ENCODE measurements at places on chromosomes 12 and 14.
A peak's percentile ranks its signal among the peaks of the same experiment; 100 is the strongest.

DNA sequence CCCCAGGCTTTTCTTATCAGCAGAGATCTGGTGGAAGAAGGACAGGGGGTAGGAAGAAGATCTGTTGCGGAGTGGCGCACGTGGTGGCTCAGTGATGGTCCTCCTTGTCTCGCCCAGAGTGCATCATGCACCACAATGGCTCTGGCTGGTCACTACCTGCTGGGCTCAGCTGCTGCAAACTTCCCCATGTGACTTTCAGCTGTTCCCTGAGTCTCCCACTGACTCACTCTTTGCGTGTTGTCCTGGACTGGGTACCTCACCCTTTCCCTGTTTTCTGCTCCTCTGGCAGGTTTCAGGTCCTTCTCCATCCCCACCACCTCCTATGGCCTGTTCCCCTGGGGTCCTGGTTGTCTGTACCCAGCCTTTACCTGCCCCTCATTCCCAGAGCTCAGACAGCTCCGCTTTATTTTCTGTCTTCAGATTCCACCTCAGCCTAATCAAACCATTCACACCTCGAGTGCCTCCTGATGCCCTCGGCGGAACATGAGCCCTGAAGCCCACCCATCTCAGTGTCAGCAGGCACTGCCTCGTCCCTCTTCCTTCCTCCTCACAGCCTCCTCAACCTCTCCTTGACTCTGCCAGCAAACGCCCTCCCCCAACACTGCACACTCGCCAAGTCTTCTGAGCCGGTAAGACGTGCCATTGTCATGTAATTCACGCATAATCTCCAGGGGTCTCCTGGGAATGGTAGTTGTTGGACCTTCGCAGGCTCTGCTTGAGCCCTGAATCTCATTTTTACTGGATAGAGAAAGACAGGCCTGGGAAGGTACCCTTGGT lies 1.8 kb downstream of the C1R start:
- no peak for DNase-seq

- DNase-seq: peak; percentile 37
These were observed 159.5 kb upstream of the GRIP1 start for GRCh38 chr12:66838366-66838765.

- peak; percentile 91 for DNase-seq
These were observed 24.1 kb downstream of the YAF2 start for GRCh38 chr12:42213954-42214426.

DNA sequence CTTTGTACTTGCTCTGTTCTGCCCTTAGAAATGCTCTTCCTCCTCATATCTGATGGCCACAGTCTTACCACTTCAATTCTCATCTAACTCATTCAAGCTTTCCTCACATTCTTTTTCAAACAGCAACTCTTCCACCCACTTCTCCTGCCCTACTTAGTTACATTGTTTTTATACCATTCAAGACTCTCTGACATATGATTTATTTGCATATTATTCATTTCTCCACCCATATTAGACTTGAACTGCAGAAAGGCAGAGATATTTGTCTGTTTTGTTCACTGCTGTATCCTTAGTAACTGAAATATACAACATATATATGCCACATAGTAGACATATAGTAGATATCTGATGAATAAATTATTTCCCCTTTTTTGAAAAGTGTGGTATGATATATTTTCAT lies 95.5 kb upstream of the DCN start:
- DNase-seq: no peak

- no peak for DNase-seq
These were observed 324.3 kb downstream of the DAD1 start for GRCh38 chr14:22264759-22265158.

GRCh38 chr12:41769810-41770209 lies 374.9 kb downstream of the GXYLT1 start:
- DNase-seq: no peak

GRCh38 chr14:63192085-63192484 lies 12.2 kb upstream of the RHOJ start:
- peak; percentile 35 for DNase-seq

- peak; percentile 46 for DNase-seq
These were observed 158.6 kb upstream of the PARP11 start for GRCh38 chr12:4031703-4032291.

DNA sequence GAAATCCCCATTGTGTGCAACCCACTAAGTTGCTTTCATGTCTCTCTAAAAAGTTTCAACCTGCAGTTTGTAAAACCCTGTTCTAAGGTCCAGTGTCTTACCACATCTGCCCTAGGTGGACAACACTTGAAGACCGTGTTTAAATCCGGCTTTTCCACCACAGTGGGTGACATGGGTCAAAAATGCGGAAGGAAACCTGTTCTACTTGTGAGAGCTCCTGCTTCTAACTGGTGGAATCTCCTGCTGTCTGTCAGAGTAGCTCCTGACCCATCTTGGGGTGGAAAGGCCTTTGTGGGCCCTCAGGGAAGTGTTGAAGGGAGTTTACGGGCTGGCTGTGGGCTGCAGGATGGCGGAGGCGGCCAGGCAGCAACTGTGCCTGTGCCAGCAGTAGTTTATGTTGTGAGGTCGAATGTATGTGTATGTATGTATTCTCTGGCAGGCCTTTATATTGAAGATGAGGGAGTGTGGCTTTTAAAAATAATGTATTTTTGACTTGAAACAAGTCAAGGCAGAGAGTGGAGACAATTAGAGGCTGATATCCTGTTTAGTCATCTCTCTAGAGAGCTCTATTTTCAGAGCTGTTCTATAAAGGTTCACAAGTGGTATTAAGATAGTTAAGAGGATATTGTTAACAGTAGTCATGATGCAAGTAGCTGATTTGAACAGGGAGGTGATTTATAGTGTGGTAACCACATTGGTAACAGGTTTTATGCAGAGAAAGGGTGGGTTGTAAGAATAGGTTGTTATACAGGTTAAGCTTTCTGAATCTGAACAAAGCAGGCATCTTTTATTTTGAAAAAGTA lies 67.0 kb downstream of the PRKCH start:
- DNase-seq: peak; percentile 2

DNA sequence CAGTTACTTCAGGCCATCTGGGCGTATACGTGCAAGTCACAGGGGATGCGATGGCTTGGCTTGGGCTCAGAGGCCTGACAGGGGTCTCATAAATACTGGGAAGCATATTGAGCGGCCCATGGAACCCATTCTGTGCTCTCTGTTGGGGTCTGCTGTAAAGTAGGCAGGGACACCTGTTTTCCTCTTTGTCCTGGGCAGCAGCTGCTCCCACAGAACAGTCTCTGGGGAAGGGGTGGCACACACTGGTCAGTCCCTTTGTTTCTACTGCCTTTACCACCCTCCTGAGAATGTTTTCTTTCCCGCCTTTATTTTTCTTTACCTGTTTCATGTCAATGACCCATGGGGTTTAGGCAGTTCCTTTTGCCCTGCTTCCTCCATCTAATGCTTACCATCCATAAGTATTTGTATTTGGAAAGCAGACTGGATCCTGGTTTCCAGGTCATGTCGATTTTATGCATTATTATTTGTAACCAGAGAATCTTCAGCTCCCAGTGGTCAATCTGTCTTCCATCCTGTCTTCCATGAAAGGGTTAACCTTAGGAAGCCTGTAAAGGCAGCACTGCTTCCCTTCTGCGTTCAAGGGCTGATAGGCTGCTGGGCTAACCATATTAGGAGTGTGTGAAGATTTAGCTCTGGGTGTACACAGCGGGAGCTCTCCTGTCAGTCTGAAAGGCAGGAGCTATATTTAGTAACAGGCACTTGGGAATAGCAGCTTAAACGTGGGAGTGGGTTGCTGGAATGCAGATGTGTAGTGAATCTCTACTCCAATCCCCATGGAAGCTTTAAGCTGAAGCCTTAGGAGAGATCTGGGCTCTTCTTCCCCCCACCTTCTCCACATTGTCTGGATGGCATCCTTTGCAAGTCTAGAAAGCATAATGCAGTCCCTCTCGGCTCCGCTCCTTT lies 124.0 kb downstream of the DYRK2 start:
- peak; percentile 82 for DNase-seq

DNA sequence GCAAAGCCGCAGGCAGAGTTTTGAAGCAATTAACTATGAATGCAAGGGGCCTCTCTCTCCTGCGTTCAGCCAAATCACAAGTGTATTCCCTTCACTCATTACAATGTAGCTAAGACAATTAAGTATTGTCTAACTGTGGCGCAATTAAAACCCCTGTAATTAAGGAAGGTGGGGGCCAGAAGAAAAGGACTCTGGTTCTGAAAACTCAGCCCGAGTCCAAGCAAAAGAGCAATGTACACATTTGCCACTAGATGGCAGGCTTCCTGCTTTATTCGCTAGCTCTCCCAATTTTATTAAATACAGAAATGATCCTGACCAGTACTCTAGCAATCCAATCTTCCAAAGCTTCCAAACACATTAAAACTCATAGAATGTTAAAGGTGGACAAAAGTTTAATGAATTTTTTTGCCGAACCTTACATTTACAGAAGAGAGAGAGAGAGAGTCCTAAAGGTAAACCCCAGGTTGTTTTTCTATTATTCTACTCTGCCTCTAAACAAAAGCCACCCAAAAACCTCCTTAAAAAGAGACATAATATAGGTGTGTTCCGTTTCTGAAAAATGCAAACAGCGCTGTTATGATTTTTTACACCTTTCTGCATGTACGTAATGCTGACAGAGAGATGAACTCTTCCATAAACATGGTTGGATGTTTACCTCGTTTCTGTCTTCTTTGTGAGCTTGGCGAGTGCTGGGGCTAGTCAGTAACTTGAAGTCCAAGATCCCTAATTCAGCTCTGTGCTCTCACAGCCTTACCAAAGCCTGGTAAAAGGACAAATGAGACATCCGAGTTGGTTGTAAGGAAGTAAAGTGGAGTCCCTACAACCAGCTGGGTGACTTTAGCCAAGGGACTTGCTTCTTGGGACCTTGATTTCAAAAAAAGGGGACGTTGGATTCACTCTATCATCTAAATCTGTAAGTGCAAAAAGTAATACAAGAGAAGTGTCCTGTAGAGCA lies 50.9 kb upstream of the VASH1 start:
- peak; percentile 68 for DNase-seq

DNA sequence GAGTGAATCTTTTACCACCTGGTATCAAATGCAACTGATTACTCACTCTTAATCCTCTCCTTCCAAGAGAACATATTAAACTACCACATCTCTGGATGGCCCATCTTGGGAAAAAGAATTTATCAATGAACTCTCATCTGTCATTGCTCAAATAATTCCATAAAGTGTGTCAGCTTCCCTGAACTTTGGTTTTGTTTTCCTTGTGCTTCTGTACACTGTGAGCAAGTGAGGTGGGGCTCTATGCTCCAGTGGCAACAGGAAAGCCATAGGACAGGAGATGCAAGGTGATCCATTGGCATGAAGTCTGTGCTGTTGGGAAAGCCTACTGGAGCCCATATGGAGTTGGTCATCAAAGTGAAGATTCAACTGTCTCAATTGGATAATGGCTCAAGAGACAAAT lies 17.4 kb downstream of the OTOGL start:
- no peak for DNase-seq

GRCh38 chr14:104872469-104873341 lies 7.6 kb downstream of the CEP170B start:
- peak; percentile 47 for DNase-seq

DNA sequence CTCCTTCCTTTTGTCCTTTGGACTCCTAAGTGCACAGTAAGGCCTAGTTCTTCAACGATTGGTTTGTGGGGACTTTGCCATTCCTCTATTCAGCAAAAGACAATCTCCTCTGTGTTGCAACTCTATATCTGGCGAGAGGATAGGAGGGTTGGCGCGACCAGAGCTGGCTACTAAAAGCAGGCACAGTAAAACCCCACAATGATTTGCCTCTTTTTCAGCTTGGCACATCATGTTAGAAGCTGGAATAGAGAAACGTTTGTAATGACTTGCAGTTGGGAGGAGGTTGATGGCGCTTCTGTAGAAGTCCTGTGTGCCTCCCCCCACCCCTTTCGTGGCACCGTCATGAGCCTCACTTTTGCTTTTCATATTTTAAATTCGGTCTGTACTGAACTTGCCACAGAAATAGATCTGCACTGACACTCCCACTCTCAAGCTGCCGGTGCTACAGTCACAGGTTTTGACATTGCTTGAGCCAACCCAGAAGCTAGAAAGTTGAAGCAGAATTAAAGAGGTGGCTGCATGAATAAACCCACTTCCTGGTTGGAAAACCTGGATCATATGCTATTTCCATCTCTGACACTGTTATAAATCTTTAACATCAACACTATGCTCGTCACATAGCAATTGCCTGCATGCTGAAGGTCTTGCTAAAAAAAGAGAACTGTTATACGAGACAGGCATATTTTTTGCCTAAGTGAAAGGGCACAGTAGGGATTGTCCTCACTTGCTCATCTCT lies 315.3 kb upstream of the PRICKLE1 start:
- DNase-seq: no peak

GRCh38 chr14:70278281-70278680 lies 81.2 kb downstream of the COX16 start:
- DNase-seq: no peak

DNA sequence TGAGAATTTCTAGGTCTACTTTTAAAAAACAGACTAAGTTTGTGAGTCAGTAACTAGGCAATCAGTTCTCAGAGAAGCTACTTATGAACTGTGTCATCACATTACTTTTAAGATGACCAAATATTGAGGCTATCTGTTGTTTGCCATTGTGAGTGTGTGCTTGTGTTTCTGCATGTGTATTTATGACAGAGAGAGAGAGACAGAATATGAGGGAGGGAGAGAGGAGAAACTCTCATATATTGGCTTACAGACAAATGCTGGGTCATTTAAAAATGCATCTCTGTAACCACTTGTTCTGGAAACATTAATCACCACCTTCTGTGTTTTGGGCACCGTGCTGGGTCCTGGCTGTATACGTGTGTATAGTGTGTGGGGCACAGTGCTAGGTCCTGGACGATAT lies 161.5 kb upstream of the FRMD6 start:
- peak; percentile 14 for DNase-seq

- DNase-seq: no peak
These were observed 209.6 kb upstream of the RTL1 start for GRCh38 chr14:101113108-101113612.

DNA sequence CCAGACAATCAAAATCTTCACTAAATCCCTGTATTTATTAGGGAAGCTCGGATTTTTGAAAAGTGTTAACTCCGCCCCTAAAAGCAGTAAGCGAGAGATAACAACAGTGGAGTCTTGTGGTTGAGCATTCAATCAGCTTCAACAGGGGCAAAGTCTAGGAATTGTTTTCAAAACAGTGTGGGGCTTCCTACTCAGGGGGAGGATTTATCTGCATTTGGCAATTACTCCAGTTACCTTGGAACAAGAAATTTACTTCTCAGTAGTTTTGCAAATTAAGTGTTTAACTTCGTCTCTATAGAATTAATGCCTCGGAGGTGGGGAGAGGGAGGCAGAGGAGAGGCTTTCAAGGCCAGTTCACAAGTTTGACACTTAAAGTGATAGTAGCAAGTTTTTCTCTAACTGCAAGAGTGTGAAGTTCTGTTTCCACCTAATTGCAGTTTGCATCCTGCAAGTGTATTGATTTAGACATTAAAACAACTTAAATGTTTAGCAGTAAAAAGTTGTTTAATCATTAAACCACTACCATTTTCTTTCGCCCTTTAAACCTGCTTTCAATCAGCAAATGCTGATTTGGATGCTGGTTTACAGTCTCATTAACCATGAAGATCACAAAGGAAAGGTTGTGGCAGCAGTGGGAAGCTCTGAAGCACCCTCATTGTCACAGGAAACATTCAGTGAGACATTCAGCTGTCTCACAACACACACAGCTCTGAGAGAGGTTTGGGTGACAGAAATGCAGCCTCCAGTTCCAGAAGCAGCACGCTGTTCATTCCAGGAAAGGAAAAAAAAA lies 102.0 kb downstream of the HMGA2 start:
- no peak for DNase-seq

Measured in astrocyte of the hippocampus (primary cell).